ENCODE measurements at places on chromosomes 6 and 20.

DNA sequence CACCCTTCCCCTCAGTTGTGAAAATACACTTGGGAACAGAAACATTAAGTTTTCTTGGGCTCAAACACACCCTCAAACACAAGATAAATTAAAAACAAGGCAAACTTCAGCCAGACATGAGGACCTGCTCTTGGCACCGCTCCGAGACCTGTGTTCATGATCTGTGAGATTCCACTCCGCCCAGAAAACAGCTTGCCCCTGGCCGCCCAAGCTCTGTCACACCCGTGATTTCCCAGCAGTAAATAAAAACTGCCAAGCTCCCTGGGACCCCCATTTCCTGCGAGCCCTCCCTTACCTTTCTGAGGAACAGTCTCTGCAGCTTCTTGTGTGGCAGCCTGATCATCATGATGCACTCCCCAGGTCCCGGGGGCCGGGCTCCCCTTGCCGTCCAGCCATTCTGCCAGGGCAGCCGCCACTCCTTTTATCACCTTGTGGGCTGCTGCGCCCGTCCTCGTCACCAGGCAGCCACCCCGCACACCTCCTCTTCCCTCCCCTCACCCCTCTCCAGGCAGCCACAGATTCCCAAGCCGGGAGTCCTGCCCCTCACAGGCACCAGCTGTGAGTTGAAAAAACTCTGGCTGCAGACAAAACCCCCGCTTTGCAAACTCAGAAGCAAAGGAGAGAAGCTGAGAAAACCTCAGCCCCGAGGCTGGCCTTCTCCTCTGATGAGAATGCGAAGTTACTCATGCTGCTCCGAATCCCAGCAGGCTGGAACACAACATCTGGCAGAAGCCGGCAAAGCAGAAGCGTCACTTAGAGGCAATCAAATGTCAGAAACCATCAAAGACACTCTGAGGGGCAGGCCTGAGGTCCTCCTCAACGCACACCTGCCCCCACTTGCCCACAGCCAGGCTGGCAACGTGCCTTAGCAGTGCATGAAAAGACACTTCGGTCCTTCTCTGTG, 130.4 kb upstream of the RPS6KA2 start:
- DNase-seq: peak; percentile 34

- no peak for DNase-seq
Measured at GRCh38 chr20:44109951-44110361, 77.0 kb downstream of the JPH2 start.

DNA sequence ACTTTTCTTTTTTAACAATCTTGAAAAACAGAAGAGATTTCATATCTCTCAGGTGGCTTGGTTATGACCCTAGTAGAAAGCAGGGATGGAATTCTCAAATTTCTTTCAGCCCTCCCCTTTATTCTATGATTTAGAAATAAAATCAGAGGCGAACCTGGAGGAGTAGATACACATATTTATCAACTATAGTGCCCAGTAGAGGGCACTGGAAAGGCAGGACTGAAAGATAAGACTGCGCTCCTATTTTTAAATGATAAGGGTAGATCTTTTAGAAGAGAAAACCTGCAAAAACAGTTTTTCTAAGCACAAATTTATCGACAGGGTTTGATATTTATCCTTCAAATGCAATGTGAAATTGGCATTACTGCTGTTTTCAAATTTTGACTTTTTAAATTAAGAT, 1296.6 kb downstream of the EPHA7 start:
- no peak for DNase-seq

DNA sequence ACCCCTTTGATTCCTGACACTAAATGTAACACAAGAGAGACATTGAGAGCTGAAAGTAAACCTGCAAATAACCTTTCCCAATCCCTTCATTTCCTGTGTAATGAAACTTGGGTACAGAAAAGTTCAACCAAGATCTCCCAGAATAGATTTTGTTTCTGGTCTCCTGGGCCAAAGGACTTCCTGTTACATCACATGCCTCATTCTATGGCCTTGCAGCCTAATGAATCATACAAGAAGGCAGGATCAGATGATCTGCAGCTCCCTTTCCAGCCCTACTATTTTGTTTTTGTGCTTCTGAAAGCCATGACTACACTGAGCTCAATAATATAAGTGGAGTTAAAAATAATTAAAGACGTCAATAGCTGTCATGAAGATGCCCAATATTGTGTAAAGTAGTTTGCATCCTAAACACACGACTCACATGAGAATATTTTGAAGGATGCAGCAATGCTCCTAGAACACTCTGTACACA, 73.4 kb upstream of the NOX3 start:
- no peak for DNase-seq

GRCh38 chr6:3755637-3756545, 4.4 kb upstream of the PXDC1 start:
- DNase-seq: no peak

DNA sequence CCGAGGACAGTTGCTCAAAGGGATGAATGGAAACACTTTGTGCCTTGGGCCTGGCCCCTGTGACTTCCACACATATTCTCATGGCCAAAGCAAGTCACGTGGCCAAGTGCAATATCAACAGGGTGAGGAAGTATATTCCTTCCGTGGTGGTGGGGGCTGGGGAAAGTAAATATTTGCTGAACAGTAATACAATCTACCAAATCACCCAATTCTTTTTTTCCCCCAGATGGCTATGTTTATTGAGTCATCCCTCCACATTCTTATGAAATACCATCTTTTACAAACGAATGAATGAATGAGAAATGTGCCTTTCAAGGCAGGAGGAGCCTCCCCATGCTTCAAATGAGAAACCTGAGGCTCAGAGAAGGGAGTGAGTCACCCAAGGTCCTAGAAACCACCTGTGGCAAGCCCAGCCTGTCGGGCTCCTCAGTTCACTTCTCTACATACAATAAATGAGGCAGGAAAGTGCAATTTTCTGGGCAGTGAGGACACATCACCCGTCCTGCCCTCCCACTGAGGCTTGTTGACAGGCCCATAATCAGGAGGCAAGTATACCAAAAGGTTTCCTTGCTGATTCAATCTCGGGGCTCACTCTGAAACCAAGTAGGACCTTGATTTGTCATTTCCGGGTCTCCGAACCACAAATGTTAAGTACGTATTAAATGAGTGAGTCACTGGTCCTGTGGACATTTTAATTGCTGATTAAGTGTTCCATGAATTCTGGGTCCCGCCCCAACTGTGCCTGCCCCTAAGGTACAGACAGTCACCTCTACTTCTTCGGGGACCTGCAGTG, 25.3 kb upstream of the TOP1 start:
- no peak for DNase-seq

- no peak for DNase-seq
Measured at GRCh38 chr6:3036861-3037637, 31.2 kb upstream of the RIPK1 start.

- no peak for DNase-seq
Measured at GRCh38 chr20:1900321-1900801, 5.2 kb downstream of the SIRPA start.

DNA sequence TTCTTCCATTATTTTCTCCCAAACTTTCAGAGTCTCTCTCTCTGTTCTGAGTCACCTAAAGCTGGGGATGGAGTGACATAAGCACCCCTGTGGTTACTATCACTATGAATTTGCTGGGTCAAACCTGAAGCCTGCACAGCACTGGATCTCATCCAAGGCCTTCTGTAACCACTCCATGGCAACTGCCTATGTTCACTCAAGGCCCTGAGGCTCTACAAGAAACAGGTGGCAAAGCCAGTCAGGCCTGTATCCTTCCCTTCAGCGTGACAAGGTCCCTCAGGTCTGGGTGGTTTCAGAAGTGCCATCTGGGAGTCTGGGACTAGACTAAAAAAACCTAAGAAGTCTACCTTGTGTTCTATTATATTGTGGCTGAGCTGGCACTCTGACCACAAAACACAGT, 1278.8 kb upstream of the EYS start:
- DNase-seq: no peak

DNA sequence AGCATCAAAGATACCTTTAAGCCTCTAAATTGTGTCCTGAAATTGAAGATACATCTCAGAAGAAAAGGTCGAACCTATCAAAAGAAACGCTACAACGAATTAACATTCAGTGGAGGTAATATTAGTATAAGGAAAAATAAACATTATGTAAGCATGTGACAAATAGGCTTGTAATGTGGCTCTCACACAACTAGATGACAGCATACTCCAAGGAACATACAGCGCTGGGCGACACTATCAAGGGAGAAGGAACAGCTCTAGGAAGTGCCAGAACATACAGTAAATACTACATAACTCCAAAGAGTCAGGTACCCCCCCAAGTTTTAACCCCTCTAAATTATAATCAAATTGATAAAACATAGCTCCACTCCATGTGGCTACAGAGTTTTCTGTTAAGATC, 103.5 kb downstream of the LAMP5 start:
- DNase-seq: peak; percentile 60

- DNase-seq: no peak
Measured at GRCh38 chr20:11296951-11297350, 620.7 kb upstream of the BTBD3 start.

DNA sequence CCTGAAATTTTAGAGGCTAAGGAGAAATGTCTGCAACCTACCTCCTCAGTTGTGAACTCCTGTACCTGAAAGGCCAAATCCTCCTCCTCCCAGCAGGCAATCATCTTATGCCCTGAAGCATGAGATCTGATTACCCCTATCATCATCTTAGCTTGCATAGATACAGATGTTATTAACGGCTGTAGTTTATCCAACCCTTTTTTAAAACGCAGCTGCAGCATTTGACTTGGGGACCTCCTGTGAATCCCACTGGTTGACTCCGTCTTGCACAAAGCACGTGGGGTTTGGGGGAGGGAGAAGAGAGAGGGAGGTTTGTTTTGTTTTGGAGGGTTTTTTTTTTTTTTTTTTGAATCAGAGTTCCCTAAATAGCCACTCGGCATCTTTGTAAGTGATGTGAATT, 5.8 kb upstream of the NR2E1 start:
- no peak for DNase-seq

DNA sequence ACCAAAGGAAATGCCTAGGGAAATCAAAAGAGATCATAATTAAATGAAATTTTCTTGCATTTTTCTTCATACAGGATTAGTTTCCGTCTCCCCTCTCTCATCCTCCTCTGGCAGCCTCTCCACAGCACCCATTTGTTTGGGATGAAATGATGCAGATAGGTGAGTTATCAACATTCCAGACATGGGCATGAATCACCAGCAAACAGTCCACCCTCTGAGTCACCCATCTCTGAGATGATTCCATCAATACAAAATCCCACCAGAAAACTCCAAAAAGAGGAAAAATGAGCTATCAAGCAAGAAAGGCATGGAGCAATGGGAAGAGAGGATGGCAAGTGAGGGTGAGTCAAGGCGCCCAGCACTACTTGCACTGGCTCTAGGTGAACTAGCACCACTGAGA, 11.4 kb downstream of the MC3R start:
- DNase-seq: no peak

DNA sequence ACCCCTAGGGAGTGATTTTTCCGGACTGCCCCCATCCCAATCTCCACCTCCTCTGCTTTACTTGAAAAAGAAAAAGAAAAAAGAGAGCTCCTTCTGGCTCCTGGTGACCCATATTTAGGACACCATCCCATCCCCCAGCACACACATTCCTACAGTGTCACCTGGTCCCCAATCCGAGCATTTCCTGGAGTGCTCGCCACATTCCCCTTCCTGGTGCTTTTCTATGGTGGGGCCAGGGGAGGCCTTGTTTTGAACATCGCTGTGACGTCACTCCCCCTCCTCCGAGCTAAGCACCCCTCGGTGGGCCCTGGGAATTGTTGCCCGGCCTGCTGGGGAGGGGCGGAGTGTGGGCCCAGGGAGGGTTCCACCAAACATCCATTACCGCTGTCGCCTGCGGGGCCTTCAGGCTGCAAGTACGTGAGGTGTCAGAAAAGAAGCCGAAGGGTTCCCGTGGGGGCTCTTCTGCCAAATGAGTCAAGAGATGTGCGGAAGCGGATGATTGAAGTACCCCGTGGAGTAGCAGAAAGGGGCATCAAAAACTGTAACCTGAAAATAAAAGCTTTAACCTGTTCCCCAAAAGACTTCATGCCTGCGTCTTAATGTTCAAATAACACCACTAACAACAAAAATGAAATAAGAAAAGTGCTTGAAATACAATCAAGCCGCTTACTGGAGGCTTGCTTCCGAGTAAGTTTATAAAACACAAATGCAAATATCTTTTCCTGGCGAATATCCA, 2.8 kb upstream of the FOXC1 start:
- DNase-seq: no peak

- DNase-seq: no peak
Measured at GRCh38 chr20:57761413-57761734, 51.6 kb upstream of the PMEPA1 start.

DNA sequence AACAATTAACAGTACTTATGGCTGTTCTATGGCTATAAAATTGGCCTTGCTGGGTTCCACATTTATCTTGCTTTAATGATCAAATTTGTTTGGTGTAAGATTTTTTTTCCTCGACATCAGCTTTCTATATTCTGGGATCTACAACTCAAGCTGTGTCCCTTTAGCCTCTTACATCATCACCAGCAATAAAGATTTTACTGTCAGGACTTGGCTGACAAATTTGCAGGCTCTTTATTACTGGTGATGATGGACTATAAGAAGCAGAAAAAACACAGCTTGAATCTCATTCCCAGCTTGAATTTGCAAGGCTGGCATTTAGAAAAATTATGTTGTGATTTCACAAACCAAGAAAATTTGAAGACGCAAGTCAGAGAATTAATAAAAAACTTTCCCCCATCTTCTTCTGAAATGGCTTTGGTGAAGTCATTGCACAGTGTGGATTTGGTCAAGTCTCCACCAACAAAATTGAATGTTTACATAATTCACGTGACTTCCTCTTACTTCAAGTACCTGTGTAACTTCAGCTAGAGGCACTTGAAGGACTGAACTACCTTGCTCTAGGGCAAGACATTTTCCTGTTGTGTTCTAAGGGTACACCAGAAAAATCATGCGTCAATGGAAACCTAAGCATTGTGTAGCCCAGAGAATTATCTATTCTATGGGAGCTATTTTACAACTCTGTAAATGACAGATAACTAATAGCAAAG, 175.0 kb downstream of the CBLN4 start:
- no peak for DNase-seq

- no peak for DNase-seq
Measured at GRCh38 chr6:14354919-14355572, 237.5 kb downstream of the CD83 start.

- no peak for DNase-seq
Measured at GRCh38 chr20:12068121-12068520, 150.4 kb downstream of the BTBD3 start.

- peak; percentile 82 for DNase-seq
Measured at GRCh38 chr6:34791164-34791700, 651 bp upstream of the BLTP3A start.

GRCh38 chr6:138454981-138455706, 44.1 kb downstream of the NHSL1 start:
- DNase-seq: no peak

DNA sequence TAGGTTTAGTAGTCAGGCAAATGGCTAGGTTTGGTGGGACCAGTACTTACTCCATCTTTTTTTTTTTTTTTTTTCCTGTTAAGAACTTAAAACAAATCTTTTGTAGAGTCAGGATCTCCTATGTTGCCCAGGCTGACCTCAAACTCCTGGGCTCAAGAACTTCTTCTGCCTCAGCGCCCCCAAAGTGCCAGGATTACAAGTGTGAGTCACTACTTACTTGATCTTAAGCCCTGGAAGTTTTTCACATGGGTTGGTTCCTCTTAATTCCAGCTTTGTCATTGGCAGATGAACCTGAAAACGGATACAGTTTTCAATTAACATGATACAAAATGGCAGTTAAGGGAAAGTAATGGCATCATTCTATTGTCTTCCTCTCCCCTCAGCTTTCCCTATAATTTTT, 179.4 kb upstream of the JAG1 start:
- DNase-seq: no peak

Measured in dorsolateral prefrontal cortex (tissue), 122 donors.